Suprapubic skin (tissue), 4 donors: ENCODE measurements at places on chromosomes 2 and 18. TPM values are rescaled to one million over a fixed set of nuclear protein-coding genes. Genes with fewer than 3 reads are reported as not detected.

- DNase-seq = no peak
These were observed 201.9 kb upstream of the TRIB2 start for GRCh38 chr2:12514631-12515437.

GRCh38 chr2:220053919-220054318 is 426.5 kb downstream of the SLC4A3 start:
- no peak for DNase-seq

DNA sequence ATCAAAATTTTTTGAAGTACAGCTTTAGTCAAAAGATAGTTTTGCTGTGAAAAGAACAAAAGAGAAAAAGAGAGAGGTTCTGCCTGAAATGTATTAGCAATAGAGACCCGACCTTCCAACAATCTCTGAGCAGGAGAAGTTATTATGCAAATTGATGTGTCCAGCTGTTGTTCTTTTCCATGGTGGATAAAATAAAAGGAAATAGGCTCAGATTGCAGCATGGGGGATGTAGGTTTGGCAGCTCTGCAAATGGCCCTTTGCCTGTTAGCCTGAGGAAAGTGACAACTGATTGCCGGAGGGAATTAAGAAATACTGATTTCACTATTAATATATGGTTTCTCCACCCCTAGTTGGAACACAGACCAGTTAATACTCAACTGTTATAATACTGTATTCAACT is 1283.2 kb upstream of the NXPH2 start:
- no peak for DNase-seq

- no peak for DNase-seq
These were observed 19.4 kb upstream of the RNF149 start for GRCh38 chr2:101327863-101328394.

- DNase-seq = no peak
These were observed 1028.4 kb upstream of the PIK3C3 start for GRCh38 chr18:40926679-40927078.

Gene MYO1B
- total RNA-seq = 17.2 TPM
